ENCODE measurements at places on chromosomes 13 and 19. TPM values are rescaled to one million over a fixed set of nuclear protein-coding genes. Genes with fewer than 3 reads are reported as not detected.

The GPR183 gene
- 12.1 TPM for total RNA-seq

The SLITRK1 gene
- total RNA-seq = not detected

The SELENOV gene
- not detected for total RNA-seq

The CNN1 gene
- 1,163 TPM for total RNA-seq
